ENCODE measurements at places on chromosomes 12 and 14.

DNA sequence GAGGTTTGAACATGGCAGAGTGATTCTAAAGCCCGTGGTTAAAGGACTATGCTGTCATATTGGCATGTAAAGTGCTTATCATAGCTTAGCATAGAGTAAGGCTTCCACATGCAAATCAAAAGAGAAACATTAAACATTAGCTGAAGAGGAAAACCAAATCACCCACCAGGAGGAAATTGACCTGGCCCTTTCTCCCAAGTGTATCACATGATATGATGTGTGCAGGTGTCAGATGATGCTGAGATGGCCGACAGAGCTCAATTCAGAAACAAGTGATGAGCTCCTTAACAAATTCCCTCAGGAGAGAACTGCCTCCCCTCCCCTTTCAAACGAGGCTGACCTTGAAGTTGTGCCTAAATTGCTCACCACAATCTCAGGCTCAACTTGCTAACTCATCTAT, 217.1 kb upstream of the BTG1 start:
- no peak for DNase-seq

GRCh38 chr14:32087173-32087861, 10.2 kb downstream of the ARHGAP5 start:
- no peak for DNase-seq

DNA sequence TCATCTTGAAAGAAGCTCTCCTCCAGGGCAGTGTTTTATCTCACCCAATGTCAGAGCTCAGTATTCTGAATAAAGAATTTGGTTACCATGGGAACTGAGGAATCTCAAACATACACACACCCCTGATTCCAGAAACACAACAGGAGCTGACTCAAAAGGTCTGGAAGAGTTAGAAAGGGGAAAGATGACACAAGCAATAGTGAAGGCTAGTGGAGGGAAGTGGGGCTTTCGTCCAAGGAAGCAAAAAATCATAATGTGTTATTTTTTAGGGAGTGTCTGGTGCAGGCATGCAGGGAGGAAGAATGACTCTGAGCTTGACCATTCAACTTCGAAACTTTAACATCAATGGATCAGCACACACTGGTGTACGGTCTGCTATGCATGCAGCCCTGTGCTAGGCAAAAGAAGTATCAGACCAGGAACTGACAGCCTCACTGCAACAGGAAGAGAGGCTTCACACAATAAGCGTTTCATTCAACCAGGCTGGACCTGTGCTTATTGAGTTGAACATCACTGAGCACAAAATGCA, 20.3 kb downstream of the HEBP1 start:
- peak; percentile 70 for DNase-seq

- no peak for DNase-seq
Measured at GRCh38 chr12:48125985-48126384, 6.8 kb downstream of the PFKM start.

DNA sequence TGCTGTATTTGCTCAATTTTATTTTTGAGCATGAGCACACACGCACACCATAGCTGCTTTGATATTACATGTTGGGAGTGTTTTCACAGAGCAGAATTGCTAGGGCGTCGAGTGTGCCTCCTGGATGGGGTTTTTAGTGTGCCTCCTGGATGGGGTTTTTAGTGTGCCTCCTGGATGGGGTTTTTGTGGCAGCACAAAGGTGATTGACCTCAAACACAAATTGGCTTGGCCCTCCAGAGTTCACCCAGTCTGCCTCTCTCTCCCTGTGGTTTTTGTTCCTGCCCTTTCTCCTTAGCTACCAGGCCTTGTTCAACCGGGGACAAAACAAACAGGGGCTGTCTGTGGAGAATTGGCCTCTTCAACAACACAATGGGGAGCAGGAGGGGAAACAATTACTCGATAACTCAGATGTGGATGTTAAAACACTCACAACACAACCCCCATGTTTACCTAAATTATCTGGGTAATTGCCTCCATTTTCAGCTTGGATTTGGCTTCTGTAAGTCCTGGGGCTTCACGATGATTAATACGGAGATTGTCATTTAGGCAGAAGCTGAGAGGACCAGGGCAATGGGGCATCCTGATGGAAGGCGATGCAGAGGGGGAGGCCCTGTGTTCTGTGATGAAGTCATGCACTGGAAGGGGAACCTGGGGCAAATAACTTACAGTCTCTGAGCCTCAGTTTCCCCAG, 26.9 kb downstream of the TBX3 start:
- DNase-seq: no peak
